ENCODE measurements at places on chromosomes 3 and 15. TPM values are rescaled to one million over a fixed set of nuclear protein-coding genes. Genes with fewer than 3 reads are reported as not detected.

GRCh38 chr3:138687236-138687635, 78.7 kb downstream of the FAIM start:
- no peaks in the 10 kb centered on the region for H3K36me3 ChIP-seq
- DNase-seq, result no peak
- no peak overlapping the region for H3K27ac ChIP-seq
- no peaks in the 10 kb centered on the region for H3K4me1 ChIP-seq

GRCh38 chr3:75781079-75781745, 4.1 kb downstream of the ZNF717 start:
- no peak for DNase-seq
- no peaks in the 10 kb centered on the region for H3K27me3 ChIP-seq
- H3K4me3 ChIP-seq, result no peak overlapping the region
- H3K36me3 ChIP-seq, result no peaks in the 10 kb centered on the region

PLA2G4D gene
- total RNA-seq, result 1.5 TPM

DNA sequence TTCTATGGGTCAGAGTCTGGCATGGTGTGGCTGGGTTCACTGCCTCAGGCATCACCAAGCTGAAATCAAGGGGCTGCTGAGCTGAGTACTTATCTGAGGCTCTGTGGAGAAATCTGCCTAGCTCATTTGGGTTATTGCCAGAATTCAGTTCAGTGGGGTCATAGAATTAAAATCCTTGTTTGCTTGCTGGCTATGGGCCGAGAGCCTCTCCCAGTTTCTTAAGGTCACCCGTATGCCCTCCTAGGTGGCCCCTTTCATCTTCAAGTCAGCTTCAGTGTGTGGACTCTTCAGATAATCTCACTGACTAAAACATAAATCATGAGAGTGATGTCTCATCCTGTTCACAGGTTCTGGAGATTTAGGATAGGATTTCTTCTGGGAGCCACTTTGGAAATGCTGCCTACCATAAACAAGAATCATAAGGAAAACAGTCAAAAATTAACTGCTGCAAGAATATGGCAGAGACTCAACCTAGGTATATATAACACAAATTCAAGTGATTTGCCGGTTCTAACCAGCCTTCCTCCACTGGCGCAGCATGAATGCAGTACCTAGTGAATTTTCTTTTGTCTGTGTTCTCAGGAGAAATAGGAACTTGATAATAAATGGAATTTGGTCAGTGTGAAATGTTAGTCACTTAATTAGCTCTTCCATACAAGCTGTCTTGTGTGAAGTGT, 5.3 kb downstream of the CP start:
- no peaks in the 10 kb centered on the region for H3K36me3 ChIP-seq
- no peak overlapping the region for H3K4me3 ChIP-seq
- no peaks in the 10 kb centered on the region for H3K4me1 ChIP-seq

DNA sequence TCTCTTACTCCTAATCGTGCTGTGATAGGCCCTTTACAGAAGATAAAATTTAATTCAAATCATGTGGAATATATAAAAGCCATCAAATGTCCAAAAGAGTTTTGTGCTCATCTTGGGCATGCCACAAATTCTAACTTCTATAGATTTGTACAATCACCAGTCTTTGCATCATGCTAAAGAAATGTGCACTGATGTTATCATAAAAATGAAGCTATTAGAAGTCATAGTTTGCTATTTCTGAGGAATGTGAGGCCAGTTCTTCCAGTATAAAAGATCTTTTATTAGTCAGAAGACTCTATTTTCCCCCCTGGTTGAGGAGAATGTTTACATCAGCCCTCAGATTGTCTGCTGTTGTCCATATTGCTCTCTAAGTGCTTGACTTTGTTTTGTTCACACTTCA, 2.1 kb upstream of the ANXA2 start:
- peaks cover 10% of the 10 kb centered on the region for H3K4me1 ChIP-seq
- no peak overlapping the region for H3K4me3 ChIP-seq
- DNase-seq, result no peak
- H3K27me3 ChIP-seq, result no peaks in the 10 kb centered on the region

- H3K4me1 ChIP-seq, result peaks cover 6% of the 10 kb centered on the region
- H3K4me3 ChIP-seq, result no peak overlapping the region
- no peaks in the 10 kb centered on the region for H3K36me3 ChIP-seq
- no peaks in the 10 kb centered on the region for H3K27me3 ChIP-seq
- no peak overlapping the region for H3K27ac ChIP-seq
- DNase-seq, result no peak
Observed at GRCh38 chr3:177430653-177431052, 233.4 kb upstream of the TBL1XR1 start.

DNA sequence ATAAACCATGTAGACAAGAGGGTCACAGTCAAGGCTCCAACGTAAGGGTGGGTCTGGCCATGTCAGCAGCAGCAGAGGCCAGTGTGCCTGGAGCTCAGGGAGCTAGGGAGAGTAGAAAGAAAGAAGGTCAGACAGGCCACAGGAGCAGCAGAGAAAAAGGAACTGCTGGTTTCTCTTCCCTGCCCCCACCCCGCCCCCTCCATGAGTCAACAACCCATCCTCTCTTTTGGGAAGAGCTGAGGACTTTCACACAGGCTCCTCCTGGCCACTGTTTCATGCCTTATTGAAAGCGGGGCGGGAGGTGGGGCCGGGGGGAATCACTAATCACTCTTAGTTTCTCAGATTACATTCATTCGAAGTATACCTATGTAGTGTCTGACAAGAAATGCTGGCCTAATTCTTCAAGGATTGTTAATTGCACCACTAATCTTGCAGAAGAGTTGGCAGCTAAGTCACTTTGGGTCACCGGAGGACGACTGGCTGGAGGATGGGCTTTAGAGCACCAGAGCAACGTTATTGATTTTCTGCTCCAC, 9.1 kb upstream of the SCG3 start:
- no peaks in the 10 kb centered on the region for H3K27me3 ChIP-seq
- no peak overlapping the region for H3K4me3 ChIP-seq
- no peak for DNase-seq
- H3K36me3 ChIP-seq, result no peaks in the 10 kb centered on the region
- H3K27ac ChIP-seq, result no peak overlapping the region

LRTM1 gene
- total RNA-seq, result 2.0 TPM

DNA sequence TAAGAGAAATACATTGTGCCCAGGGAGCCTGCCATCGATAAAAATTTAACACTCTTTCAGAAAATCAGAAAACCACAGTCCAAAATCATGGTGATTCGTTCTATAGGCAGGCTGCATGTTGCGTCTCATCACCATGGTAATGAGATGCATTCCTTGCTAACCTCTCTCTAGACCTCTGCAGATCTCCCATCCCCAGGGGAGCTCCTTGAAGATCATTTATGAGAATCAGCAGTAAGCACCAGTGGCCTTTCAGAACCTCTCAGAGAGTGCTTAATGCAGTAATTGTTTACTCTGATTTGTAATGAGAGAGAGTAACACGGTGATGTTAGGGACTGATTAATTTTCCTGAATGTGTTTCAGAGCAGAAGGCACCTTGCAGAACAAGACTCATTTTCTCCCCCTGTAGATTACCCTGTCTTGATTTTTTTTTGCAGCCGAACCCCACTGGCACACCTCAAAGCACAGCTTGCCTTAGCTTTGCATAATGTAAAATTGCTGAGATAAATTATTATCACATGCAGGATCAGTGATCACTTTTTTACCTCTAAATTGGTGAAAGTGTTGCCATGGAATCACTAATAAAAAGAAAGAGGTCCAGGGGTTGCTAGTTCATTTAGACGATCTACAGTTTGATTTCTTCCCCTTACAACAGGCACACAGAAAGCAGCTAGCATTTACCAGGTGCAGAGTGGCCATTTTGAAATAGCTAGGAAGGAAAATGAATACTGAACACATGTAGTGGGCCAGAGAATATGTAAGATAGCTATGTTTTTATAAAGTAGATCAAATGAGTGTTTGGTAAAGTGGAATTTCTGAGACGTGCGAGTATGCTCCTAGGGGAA, 98.9 kb upstream of the CHL1 start:
- H3K4me1 ChIP-seq, result no peaks in the 10 kb centered on the region
- H3K4me3 ChIP-seq, result no peak overlapping the region
- H3K27me3 ChIP-seq, result no peaks in the 10 kb centered on the region
- H3K27ac ChIP-seq, result no peak overlapping the region
- DNase-seq, result no peak
- H3K36me3 ChIP-seq, result no peaks in the 10 kb centered on the region

SLCO2A1 gene
- 15.9 TPM for total RNA-seq

- DNase-seq, result no peak
- H3K36me3 ChIP-seq, result no peaks in the 10 kb centered on the region
- H3K27me3 ChIP-seq, result no peaks in the 10 kb centered on the region
- no peak overlapping the region for H3K4me3 ChIP-seq
- no peak overlapping the region for H3K27ac ChIP-seq
Observed at GRCh38 chr15:51782357-51782896, 31.0 kb downstream of the TMOD2 start.

DNA sequence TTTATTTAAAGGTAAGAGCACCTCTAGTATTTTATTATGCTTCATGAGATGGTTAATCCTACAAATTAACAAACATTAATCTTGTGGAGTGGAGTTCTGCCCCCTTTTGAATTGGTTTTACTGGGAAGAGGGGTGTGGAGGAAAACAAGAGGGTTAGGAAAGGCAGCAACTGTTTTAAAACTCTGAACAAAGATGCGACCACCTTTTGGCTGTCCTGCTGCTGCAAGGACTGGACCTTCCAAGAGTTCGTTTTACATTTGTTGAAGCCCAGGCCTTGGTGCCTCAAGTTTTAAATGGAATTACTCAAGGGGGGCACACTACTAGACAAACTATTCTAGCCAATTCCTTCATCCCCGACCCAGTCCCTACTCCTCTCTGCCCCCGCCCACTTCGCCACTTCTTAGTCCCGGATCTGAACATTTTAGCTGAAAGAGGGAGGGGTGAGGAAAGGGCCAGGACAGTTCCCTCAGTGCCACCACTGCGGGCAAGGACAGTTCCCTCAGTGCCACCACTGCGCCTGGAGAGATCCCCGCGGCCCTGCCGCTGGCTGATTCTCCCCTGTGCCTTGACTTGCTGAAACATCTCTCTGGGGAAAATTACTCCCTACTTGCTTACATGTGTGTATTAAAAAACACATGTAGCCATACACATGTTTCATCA, 11.2 kb downstream of the SOX2 start:
- H3K27ac ChIP-seq, result no peak overlapping the region
- H3K4me3 ChIP-seq, result no peak overlapping the region
- no peak for DNase-seq
- no peaks in the 10 kb centered on the region for H3K27me3 ChIP-seq
- H3K36me3 ChIP-seq, result no peaks in the 10 kb centered on the region

DNA sequence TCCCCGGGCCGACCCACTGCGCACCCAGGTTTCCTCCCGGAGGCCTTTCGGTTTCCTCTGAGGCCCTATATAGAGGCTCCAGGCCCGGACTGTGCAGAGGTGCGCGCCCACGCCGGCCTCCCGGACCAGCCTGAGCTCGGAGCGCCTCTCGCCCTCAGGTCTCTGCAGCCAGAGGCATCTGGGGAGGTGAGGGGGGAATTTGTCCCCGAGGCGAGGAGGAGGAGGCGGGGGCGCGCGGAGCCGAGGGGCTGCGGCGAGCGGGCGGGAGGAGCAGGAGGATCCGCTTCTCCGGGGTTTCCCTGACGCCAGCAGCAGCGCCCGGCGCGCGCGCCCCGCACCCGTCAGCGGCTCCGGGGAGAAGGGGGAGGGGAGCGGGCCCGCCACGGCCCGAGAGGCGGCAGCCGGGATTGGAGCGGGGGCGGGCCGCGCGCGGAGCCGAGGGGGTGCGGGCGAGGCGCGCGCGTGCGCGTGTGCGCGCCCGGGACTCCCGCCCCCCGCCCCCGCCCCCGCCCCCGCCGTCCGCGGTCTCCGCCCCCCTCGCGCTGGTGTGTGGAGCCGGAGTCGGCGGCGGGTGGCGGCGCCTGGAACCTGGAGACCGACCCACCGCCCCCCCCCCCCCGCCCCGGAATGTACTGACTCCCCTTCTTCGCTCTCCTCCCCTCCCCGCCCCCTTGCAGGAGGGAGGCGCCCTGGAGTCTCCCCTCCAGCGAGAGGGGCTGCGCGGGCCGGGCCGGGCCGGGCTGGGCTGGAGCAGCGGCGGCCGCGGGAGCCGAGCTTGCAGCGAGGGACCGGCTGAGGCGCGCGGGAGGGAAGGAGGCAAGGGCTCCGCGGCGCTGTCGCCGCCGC, at the start of gene NEO1:
TSS of gene NEO1 (plus strand) at position 657 of the 846 bp plus-strand sequence. CDS start 213 bp downstream, outside the sequence.
- peak within 1 kb of the TSS; percentile 91 for H3K27ac ChIP-seq
- no peaks in the 10 kb centered on the region for H3K36me3 ChIP-seq
- H3K4me3 ChIP-seq, result peak within 1 kb of the TSS; percentile 67
- peak; percentile 88 for DNase-seq
- H3K27me3 ChIP-seq, result no peaks in the 10 kb centered on the region

GRCh38 chr15:70199540-70200410, 102.1 kb upstream of the TLE3 start:
- H3K27ac ChIP-seq, result no peak overlapping the region
- H3K27me3 ChIP-seq, result no peaks in the 10 kb centered on the region
- H3K4me1 ChIP-seq, result no peaks in the 10 kb centered on the region
- no peak overlapping the region for H3K4me3 ChIP-seq
- no peaks in the 10 kb centered on the region for H3K36me3 ChIP-seq

GRCh38 chr3:135487261-135487660, 478.3 kb upstream of the PPP2R3A start:
- no peak overlapping the region for H3K27ac ChIP-seq
- no peaks in the 10 kb centered on the region for H3K36me3 ChIP-seq
- H3K27me3 ChIP-seq, result no peaks in the 10 kb centered on the region
- no peak for DNase-seq

BNC1 gene
- 11.0 TPM for total RNA-seq

XCR1 gene
- not detected for total RNA-seq

DNA sequence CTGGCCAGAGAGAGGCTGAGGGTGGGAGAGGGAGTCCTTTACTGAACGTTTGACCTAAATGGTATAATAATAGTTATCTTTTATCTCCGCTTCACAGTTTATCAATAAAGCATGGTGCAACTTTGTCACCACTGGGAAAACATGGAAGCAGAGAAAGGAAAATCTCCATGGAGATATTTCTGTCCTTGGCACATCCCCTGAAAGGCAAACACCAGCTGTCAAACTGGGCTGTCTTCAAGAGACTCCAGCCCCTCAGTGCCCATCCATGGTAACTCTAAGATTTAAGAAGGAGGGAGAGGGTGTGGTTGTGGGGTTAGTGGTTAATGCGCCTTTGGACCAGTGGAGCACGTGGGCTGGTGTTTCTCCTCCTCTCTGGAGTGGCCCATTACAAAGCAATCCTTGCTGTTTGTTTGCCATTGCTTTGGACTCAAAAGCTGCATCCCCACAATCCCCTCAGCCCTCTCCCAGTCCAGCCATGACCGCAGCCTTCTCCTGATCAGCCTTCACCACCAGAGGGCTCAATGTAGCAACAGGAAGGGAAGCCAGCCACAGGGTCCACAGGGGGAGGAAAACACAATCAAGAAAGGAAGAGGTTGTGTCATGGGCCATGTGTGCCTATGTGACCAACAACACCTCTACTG, 38.2 kb upstream of the FAM174B start:
- DNase-seq, result no peak
- no peaks in the 10 kb centered on the region for H3K27me3 ChIP-seq
- no peak overlapping the region for H3K27ac ChIP-seq
- peaks cover 6% of the 10 kb centered on the region for H3K4me1 ChIP-seq

METTL6 gene
- total RNA-seq, result 12.5 TPM

DNA sequence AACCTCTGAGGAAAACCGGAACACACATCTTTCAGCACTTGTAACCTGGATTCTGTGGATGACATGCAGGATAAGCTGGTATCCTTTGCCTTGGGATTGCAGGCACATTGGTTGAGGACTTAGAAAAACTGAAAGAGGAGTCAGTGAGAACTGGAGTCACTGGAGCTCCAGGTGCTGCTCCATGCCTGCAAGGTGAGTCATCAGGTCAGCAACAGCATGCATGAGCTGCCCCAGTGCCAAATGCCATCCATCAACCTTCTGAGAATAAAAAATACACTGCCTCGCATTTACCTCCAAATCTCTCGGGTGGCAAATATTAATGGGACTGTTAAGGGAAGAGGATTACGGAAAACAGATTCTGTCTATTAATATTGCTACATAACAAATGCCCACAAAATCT, 729.1 kb downstream of the NTRK3 start:
- H3K27me3 ChIP-seq, result no peaks in the 10 kb centered on the region
- no peaks in the 10 kb centered on the region for H3K4me1 ChIP-seq
- H3K27ac ChIP-seq, result no peak overlapping the region
- peak; percentile 55 for DNase-seq

Measured in prostate gland (tissue), 2 donors.